Breast epithelium (tissue), 4 donors: ENCODE measurements at places on chromosomes 4 and X. TPM values are rescaled to one million over a fixed set of nuclear protein-coding genes. Genes with fewer than 3 reads are reported as not detected.

The AKAP14 gene
- not detected for total RNA-seq

The IGFBP7 gene
- total RNA-seq = 205 TPM

The CLIC2 gene
- 23.8 TPM for total RNA-seq

The NCAPG gene
- total RNA-seq = 0.59 TPM

The PDGFRA gene
- total RNA-seq = 130 TPM

GRCh38 chr4:16194214-16194613 is 32.1 kb downstream of the TAPT1 start:
- H3K27ac ChIP-seq = no peak overlapping the region
- H3K4me3 ChIP-seq = no peak overlapping the region
- no peaks in the 10 kb centered on the region for H3K4me1 ChIP-seq
- H3K27me3 ChIP-seq = no peaks in the 10 kb centered on the region
- H3K36me3 ChIP-seq = no peaks in the 10 kb centered on the region

DNA sequence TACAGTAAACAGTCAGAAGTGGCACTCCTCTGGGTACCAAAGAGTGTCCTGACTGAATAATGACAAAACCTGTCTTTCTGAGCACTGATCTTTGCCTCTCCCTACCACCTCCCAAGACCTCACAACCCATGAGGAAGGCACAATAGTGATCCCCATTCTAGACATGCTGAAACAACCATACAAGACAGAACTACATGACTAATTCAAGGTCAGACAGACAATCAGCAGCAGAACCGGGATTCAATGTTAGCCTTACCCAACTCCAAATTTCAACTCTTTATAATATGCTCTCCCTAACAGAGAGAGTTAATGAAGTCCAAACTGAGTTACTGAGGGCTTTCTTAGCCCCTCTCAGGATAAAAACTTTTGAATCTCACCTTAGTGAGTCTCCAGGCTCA is 71.0 kb downstream of the IRF2 start:
- no peaks in the 10 kb centered on the region for H3K27me3 ChIP-seq
- H3K4me1 ChIP-seq = no peaks in the 10 kb centered on the region
- H3K4me3 ChIP-seq = no peak overlapping the region
- peak overlapping the region; percentile 23 for H3K27ac ChIP-seq
- no peak for DNase-seq

DNA sequence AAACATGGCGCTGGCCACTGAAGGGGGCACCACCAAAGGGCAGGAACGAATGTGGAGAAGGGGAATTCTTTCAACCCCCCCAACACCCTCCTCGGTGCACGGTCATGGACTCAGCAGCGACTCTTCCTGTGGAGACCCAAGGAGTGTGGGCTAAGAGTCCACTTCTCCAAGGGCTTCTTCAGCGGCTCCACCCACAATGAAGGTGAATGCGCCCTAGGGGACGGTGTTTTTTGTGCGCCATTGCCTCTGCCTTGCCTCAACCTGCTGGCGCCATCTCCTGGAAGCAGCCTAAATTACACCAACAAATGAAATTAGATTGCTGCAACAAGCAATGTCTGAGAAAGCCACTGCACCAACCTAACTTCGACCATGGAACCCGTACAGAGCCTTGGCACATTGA is 169.2 kb upstream of the MAGEB18 start:
- no peak overlapping the region for H3K27ac ChIP-seq
- no peaks in the 10 kb centered on the region for H3K4me1 ChIP-seq
- H3K36me3 ChIP-seq = no peaks in the 10 kb centered on the region
- H3K4me3 ChIP-seq = no peak overlapping the region
- no peaks in the 10 kb centered on the region for H3K27me3 ChIP-seq
- DNase-seq = no peak

- no peak for DNase-seq
- no peak overlapping the region for H3K27ac ChIP-seq
- H3K4me3 ChIP-seq = no peak overlapping the region
- no peaks in the 10 kb centered on the region for H3K4me1 ChIP-seq
- H3K27me3 ChIP-seq = no peaks in the 10 kb centered on the region
These were observed 1091.3 kb upstream of the TENM3 start for GRCh38 chr4:181151856-181152255.

DNA sequence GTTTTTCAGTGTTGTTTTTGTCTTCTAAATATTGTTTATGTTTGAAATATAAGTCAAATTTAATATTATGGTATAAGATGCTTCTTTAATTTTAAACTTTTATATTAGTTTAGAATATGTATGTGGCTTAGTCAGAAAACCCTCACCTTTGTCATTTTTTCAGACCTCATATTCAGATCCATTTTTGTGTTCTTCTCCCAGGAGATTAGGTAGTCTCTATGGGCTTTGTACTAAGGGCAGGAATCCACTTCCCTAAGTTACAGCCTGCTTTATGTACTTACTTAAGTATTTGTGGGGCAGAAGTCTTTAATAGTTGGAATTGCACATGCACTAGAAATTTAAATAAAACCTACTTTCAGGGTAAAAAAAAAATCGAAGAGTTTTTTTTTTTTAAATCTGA is 63.5 kb upstream of the TENM3 start:
- H3K4me3 ChIP-seq = no peak overlapping the region
- no peak overlapping the region for H3K27ac ChIP-seq
- H3K27me3 ChIP-seq = no peaks in the 10 kb centered on the region
- no peak for DNase-seq

DNA sequence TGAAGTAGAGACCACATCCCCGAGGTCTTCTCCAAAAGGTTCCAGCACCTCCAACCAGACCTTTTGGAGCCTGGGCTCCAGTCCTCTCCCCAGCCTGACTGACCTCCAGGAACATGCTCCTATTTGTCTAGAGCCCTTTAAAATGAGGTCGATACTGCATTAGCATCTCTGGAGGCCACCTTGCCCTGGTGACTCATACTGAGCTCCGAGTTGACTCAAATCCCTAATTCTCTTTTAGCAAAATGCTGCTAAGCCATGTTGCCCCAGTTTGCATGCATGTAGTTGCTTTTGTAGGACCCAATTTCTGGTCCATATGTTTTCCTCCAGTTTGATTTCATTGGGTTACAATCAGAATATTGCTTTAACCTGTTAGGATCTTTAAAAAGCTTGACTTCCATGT is 43.5 kb upstream of the CITED1 start:
- H3K27me3 ChIP-seq = peaks cover 73% of the 10 kb centered on the region
- DNase-seq = no peak
- no peak overlapping the region for H3K27ac ChIP-seq
- H3K36me3 ChIP-seq = no peaks in the 10 kb centered on the region
- H3K4me1 ChIP-seq = no peaks in the 10 kb centered on the region
- H3K4me3 ChIP-seq = no peak overlapping the region

- no peaks in the 10 kb centered on the region for H3K36me3 ChIP-seq
- no peak overlapping the region for H3K4me3 ChIP-seq
- no peak for DNase-seq
These were observed 194.4 kb downstream of the SLIT2 start for GRCh38 chr4:20445933-20446723.

GRCh38 chr4:875818-876423 is 50.0 kb upstream of the CPLX1 start:
- no peak for DNase-seq
- H3K27ac ChIP-seq = no peak overlapping the region
- H3K4me3 ChIP-seq = no peak overlapping the region
- H3K27me3 ChIP-seq = no peaks in the 10 kb centered on the region

DNA sequence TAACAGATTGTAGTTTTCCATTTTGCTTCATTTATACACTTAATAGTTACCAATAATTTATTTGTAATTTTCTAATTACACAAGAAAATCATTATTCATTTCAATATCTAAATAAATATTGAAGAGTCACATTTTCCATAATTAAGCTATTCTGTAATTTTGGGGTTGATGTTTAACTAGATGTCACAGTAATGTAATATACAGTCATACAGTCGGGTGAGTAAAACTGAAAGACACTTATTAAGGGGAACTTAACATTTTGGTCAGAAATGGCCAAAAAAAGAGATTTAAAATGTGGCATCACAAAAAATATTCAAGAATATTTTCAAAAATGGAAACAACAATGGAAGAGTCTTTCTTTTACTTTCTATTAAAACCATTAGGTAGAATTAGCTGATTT is 1080.3 kb downstream of the ARAP2 start:
- no peaks in the 10 kb centered on the region for H3K4me1 ChIP-seq
- DNase-seq = no peak
- no peak overlapping the region for H3K27ac ChIP-seq

- H3K4me1 ChIP-seq = no peaks in the 10 kb centered on the region
- no peak overlapping the region for H3K4me3 ChIP-seq
- H3K36me3 ChIP-seq = no peaks in the 10 kb centered on the region
- no peak overlapping the region for H3K27ac ChIP-seq
- H3K27me3 ChIP-seq = no peaks in the 10 kb centered on the region
These were observed 106.6 kb downstream of the SHROOM4 start for GRCh38 chrX:50707405-50707804.
